Amniotic stem cell (primary cell): ENCODE measurements at places on chromosomes 12 and 14.
A peak's percentile ranks its signal among the peaks of the same experiment; 100 is the strongest.

DNA sequence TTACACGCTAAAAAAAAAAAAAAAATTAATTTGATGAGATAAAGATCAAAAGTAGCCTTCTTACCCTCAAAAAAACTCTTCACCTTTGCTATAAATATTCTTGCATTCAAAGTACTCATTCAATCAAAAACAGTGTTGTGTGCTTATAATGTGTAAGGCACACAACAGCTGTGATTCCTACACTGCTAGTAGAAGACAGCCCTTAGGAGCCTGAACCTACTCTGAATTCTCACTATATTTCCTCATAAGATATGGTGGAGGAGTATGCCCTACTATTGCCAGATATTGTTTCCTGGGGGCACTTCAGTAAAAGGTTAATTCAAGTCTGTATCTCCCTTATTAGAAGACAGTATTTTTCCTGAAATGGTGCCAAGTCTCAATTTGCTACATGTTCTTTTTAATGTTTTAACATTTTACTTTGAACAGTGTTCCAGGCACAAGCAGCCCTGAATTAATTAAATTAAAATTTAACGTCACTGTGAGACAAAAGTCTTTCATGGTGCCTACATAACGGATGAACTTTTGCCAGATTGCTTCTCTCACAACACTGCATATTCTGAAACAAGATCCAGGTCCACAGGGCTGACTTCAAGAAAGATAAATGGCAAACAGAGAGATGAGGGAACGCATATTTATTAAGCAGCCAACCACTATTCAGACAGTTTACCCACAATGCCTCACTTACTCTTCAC is 19.3 kb downstream of the PPP2R5E start:
- DNase-seq, result no peak

- no peak for DNase-seq
Measured at GRCh38 chr14:85531141-85531586, 1.2 kb downstream of the FLRT2 start.

DNA sequence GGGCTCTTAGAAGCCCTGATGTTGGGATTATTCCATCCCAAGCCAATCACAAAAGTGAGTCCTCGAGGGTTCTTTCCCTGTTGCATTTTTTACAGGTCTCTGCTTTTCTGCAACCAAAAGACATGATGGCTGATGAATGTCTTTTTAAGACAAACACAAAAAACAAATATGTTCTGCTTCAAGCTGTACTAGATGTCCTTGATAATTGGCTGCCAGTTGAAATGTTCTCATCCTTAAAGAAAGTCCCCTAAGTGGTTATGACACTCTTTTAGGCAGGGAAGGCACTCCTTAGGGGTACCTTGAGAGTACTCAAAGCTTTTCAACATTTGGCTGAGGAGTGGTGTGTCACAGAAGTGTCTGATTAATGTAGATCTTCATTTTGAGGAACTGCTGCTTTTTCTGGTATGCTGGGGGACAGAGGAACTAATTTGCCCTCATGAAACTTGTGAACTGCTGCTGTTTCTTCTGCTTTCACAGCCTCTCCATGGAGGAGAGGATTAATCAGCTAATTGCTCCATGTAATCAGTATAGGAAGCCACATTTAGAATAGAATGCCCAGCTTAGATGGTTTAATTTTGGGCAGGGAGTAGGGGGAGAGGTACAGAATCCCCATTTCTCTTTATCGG is 22.8 kb upstream of the IGF1 start:
- no peak for DNase-seq

DNA sequence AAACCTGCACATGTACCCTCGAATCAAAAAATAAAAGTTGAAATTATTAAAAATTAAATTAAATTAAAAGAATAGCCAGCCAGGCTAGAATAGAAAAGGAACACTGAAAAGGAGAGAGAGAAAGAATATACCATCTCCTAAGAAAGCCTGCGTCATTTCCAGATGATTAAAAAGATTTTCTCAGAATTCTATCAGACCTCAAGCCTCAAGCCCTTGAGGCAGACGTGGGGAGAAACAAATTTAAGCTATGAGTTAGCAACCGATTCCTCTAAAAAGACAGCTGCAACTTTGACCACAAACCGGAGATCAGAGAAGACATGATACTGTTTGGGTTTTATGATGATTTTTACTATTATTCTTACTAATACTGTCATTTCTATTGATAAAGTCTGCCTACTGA is 138.3 kb downstream of the KSR2 start:
- no peak for DNase-seq

- no peak for DNase-seq
Measured at GRCh38 chr12:10896854-10897253, 12.5 kb downstream of the TAS2R13 start.

DNA sequence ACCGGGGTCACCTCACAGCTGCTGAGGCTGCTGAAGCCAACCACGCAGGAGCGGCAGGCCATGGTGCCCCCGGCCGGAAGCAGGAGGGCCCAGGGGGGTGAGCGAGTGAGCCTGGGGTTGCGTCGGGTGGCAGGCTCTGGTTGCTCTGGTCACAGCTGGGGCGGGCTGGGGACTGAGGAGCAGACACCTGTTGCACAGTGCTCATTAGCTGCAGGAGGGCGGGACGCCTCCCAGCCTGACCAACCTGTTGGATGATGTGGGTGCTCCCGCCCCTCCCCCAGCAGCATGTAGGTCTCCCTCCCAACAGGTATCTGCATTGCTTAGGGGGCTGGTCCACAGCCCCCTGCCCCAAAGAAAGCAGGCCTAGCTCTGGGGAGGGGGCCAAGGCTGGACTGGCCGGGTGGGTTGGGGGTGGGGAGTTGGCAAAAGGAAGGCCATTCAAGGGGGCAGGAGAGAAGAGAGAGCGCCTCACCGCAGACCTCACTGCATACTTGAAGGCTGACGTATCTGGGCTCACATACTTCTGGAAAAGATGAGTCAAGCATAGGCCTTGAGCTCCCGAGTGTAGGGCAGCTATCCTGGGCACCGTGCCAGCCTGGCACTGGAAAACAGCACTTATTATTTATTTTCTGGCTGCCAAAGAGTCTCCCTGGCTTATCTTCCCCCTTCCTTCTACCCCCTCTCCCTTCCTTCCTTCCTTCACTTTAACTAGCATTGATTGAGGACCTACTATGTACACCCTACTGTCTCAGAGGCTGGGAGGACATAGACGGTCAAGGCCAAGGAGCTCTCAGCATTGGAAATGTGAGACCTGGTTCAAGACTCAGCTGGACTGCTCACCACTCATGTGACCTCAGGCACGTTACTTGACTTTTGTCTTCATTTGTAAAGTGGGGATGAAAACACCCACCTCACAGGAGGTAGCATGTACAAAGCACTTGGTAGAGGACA is at the start of gene KRT80:
Gene KRT80 (minus strand): TSS at position 174 of the 951 bp plus-strand sequence. CDS start 112 bp downstream, at position 62.
- DNase-seq, result peak; percentile 98
